Right cardiac atrium (tissue), 5 donors: ENCODE measurements at places on chromosomes 5 and 9. TPM values are rescaled to one million over a fixed set of nuclear protein-coding genes. Genes with fewer than 3 reads are reported as not detected.

- DNase-seq = no peak
These were observed 232.2 kb upstream of the KLF4 start for GRCh38 chr9:107721705-107722245.

- DNase-seq = no peak
These were observed 11.2 kb downstream of the LIX1 start for GRCh38 chr5:97131139-97131710.

- DNase-seq = peak; percentile 92
These were observed 48.9 kb downstream of the CXXC5 start for GRCh38 chr5:139696894-139697658.

DNA sequence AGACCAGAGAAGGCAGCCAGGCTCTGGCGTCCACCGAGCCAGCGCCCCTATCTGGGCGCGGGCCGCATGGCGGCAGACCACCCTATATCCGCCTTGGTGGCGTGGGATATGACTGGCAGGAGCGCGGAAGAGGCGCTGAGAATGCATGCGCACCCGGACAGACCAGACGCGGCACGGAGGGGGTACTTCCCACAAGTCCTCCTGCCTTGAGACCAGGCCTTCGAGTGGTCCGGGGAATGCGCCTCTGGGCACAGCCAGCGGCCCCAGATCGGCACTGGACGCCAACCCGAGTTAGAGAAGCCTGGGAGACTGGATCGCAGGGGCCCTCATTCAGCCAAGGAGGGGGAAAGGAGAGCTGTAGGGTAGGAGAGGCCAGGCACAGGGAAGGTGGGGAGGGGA is 2.5 kb upstream of the LMX1B start:
- peak; percentile 64 for DNase-seq

GRCh38 chr5:17412760-17413671 is 85.0 kb upstream of the TAF11L2 start:
- DNase-seq = no peak

GRCh38 chr9:108967916-108968315 is 33.7 kb downstream of the ABITRAM start:
- DNase-seq = no peak

DNA sequence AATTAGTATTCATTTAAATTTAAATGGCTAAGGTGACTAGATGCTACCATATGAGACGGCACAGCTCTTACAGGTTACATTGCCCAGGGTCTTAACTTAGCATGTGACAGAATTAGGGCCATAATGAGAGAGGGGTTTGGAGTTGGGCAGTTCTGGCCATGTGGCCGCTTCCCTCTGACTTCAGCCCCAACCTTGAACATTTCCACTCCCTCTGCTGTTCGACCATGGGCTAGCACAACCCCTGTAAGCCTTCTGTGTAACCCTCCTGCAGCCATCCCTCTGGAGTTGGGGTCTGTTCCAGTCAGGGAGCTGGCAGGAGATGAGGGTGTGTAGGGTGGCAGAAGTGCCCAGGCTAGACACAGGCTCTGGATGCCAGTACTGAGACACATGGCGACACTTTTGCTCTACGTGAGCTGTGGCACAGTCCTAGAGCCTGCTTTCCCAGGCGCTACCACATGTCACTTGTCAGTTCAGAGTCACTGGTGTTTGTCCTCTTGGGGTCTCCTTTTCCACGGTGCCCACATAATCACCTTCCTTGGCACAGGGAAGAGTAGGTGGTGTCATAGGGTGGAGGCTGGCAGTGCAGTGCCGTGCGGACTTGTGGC is 128.7 kb upstream of the PITX1 start:
- DNase-seq = no peak

- no peak for DNase-seq
These were observed 6.0 kb downstream of the PUM3 start for GRCh38 chr9:2837915-2838314.

ZNF608 gene
- total RNA-seq = 42.6 TPM

- DNase-seq = no peak
These were observed 19.7 kb downstream of the STK10 start for GRCh38 chr5:172168311-172168710.

GARIN3 gene
- not detected for total RNA-seq

DNA sequence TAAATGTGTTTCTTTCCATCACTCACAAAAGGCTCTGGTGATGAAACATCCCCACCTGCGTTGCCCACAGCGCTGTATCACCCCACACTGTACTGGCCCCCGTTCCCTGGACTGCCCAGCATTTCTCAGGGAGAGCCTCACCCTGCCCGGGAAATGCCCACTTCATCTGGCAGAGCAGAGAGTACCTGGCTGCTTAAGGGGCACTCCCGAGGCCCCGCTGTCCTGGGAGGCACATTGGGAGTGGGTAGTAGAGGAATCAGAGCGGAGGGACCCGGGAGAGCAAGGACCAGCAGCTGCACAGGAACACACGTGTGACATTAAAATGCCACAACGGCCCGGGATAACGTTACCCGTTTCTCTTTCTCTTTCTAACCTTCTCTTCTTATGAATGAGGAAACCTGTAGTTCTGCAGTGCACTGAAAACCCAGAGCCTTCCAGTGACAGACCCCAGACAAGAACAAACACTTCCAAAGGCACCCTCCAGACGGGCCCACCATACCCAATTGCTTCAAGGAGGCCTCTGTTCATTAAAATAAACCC is 110.0 kb downstream of the ROR2 start:
- no peak for DNase-seq

- DNase-seq = no peak
These were observed 13.0 kb downstream of the RNF183 start for GRCh38 chr9:113290052-113290607.

DNA sequence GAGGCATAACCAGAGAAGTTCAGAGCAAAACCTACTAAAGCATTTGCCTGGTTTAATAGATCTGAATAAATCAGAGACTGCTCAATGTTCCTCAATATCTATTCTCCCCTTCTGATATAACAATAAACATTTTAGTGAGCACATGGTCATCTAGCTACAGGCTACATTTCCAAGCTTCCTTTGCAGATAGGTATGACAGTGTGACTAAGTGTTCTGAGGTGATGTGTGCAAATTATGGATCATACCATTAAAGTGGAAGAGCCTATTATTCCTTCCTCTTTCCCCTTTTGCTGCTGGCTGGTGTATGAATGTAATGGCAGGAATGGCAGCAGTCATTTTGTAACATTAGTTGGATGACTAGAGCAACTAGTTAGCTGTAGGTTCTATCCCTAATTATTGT is 285.8 kb upstream of the RASA1 start:
- DNase-seq = no peak

GRCh38 chr5:97544240-97544639 is 361.2 kb upstream of the RIOK2 start:
- no peak for DNase-seq

SARDH gene
- 2.7 TPM for total RNA-seq

DNA sequence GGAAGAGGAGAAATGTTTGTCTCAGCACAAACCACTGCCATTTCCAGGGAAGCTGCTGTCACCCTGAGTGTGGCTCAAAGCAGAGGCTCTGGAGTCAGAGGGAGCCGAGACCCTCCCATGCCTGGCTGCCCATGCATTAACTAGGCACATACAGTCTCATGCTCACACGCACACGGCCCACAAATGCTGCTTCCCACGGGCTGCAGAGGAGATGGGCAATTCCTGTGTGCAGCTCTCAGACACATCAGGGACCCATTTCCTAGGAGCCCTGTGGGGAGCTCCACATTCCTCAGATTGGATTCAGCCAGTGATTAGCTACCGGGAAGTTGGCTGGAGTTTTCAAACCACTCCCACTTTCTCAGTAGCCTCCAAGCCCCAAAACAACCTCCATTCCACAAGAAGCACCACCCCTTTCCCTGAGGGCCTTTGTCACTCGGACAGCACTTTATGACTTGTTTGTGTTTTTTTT is 9.1 kb upstream of the PTGES start:
- DNase-seq = no peak

GRCh38 chr5:176996780-176997179 is 9.8 kb downstream of the UIMC1 start:
- no peak for DNase-seq

EGR1 gene
- total RNA-seq = 66.5 TPM

DNA sequence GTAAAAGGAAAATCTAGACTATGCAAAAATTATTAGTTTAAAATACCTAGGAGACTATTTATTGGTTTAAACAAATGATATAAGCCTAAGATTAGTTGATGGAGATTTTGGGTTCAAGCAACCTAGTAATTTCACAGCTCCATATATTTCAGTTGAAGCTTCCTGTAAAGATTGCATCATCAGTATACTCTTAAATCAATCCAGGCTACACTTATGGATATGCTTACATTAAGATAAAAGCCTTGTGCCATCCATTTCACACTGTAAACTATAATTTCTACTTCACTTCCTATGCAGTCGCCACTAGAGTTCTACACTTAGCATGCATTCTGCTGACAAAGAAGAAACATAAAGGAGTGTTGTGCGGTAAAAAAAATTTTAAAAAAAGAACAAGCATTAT is 7.3 kb upstream of the LIX1 start:
- no peak for DNase-seq

DNA sequence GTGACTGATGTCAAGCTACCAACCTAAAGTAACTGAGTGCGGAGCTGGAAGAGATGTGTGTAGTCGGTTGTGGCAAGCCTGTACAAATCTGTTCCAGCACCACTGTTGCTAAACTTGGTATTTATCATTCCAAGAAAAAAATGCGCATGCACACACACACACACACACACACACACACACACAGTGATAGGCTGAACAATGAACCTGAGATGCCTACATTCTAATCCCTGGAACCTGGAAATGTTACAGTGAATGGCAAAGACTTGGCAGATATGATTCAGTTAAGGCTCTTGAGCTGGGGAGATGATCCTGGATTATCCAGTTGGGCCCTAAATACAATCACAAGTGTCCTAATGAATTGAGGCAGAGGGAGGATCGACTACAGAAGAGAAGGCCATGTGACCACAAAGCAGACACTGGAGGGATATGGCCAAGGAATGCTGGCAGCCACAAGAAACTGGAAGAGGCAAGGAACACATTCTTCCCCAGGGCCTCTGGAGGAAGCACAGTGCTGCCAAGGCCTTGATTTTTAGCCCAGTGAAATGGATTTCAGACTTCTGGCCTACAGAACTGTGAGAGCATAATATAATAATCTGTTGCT is 49.7 kb upstream of the LHFPL2 start:
- peak; percentile 78 for DNase-seq

GRCh38 chr5:128199611-128200010 is 116.0 kb downstream of the SLC12A2 start:
- DNase-seq = no peak

DNA sequence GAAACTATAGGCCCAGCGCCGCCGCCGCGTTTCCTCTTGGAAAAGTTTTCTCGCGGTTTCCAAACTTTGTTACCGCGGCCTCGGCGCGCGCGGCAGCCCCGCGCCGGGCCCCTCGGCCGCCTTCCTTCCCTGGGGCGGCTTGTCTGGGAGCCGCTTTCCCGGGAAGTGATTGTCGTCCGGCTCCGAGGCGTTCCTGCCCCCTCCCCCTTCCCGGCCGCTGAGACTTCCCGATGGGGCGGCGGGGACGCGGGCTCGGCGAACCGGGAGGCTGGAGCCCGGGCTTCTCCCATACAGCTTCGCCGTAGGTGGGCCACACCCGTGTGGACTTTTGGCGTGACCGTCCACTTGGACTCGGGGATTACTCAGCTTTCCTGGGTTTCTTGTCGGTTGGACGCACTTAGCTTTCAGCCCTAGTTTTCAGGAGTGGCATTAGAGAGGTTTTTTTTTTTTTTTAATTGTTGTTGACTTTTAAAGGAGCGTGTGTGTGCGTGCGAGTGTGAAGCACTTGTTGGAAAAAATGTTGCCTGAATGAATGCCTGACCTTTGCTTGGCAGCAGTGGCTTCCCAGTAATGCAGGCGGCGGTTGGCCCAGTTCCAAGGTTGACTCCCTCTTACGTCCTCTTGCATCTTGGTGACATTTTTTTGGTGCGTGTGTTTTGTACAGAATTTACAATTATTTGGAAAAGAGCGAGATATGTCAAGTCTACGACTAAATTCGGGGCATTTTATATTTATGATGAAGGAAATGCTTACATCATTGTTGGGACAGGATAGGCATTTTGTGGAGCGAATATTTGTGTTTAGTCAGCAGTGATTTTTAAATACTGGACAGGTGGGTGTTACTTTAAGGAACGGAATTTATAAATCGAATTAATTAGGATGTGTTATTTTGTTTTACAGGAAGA is 821 bp downstream of the CTNNA1 start:
- peak; percentile 98 for DNase-seq

KIAA0825 gene
- total RNA-seq = 3.5 TPM

GRCh38 chr5:82285206-82285605 is 7.1 kb upstream of the RPS23 start:
- no peak for DNase-seq

GRCh38 chr9:37324261-37324683 is 98.2 kb upstream of the GRHPR start:
- no peak for DNase-seq

GRCh38 chr5:57717555-57717954 is 234.9 kb upstream of the ACTBL2 start:
- no peak for DNase-seq

- DNase-seq = no peak
These were observed 548.5 kb upstream of the ZNF462 start for GRCh38 chr9:106314476-106314875.

DNA sequence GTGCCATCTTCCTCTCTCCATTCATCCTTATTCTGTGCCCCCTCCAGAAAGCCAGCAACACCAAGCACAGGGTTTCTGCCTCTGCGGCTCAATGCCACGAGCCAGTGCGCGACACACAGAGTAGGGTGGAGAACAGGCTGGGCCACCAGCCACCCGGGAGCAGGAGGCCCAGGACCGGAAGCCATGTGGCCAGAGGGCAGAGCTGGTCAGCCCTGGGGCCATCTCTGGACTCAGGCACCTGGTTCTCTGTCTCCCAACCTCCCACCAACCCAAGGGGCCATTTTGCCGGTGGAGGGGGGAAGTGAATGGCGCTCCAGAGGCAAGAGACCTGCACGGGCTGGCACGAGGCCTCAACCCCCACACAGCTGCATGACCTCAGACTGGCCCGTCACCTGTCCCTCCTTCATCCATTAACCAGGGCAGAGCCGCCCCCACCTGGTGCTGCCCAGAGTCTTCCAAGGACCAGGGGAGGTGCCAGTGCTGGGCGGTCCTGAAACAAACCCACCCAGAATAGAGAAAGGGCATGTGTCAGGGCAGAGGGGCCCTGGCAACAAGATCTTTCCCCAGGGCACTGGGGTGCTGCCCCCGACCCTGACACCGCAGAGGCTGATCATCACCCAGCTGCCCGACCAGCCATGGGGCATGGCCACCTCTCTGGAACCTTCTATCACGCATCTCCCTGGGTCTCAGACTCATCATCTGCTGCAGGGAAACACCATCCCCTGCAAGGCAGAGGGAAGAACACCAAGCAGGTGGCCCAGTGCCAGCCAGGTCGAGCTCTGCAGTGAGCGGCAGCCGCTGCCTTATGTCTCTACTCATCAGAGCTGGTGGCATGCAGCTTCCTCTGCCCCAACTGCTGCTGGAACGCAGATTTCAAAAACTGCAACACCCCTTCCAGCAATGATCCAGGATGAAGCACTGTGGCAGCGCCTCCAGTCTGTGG is 11.9 kb downstream of the VAV2 start:
- DNase-seq = peak; percentile 60

GRCh38 chr9:129556491-129557191 is 64.3 kb downstream of the C9orf50 start:
- no peak for DNase-seq

DNA sequence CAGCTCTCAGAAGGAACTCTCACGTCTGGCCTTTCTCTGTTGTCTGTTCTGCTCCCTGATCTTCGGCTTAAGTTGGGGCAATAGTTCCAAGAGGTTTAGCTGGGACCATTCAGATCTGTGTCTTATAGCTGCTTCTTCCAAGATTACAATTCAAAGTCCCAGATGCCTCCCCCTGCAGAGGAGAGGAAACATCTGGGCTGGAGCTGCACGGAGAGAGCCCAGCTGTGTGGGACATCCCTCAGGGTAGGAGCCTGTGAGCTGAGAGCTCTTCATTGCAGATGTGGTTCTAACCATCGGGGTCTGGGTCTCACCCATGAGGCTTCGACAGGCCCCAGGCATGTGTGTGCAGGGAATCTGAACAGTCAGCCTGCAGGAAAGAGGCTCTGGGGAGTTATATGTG is 9.0 kb upstream of the PHF19 start:
- DNase-seq = no peak
